ENCODE measurements at places on chromosomes 2 and 18.

- DNase-seq, result no peak
Observed at GRCh38 chr2:134610871-134611270, 107.9 kb downstream of the TMEM163 start.

GRCh38 chr2:234480337-234480736 is 16.5 kb downstream of the ARL4C start:
- no peak for DNase-seq

DNA sequence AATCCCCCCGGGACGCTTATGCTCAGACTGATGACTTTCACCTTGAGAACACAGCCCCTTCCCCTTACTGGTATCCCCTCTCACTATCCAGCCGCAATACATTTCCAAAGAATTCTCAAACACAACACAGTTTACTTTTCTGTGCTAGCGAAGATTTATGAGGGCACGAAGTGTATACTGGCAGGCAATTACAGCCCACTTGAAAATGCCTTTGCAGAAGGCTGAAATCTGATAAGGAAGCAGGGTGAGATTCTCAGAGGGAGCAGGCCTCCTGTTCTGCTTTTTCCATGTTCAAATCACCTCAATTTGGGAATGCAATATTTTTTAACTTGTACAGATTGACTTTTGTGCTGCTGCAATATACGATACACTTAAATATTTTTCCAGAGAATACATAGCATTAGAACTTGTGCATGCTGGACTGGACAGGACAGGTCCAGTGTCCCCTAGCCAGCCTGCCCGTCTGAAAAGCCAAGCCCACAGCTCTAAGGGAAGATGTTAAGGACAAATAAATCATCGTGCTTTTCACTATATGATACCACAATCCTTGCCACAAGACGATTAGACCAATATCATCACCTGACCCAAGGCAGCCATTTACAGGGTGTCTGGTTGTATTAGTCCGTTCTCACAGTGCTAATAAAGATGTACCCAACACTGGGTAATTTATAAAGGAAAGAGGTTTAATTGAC is 262.1 kb downstream of the EPHA4 start:
- no peak for DNase-seq

GRCh38 chr18:7272311-7273049 is 41.6 kb downstream of the LRRC30 start:
- DNase-seq, result peak; percentile 10

- no peak for DNase-seq
Observed at GRCh38 chr2:19575641-19576040, 217.2 kb upstream of the OSR1 start.

GRCh38 chr2:4190548-4190947 is 487.2 kb downstream of the DCDC2C start:
- DNase-seq, result no peak

GRCh38 chr18:44835703-44836102 is 155.0 kb downstream of the SETBP1 start:
- DNase-seq, result no peak

- DNase-seq, result no peak
Observed at GRCh38 chr2:72837171-72837570, 11.3 kb upstream of the EXOC6B start.

- peak; percentile 1 for DNase-seq
Observed at GRCh38 chr2:98269274-98269673, 77.0 kb upstream of the CNGA3 start.

- no peak for DNase-seq
Observed at GRCh38 chr18:72869226-72870185, 1.7 kb upstream of the NETO1 start.

GRCh38 chr2:96174251-96175144 is 29.3 kb upstream of the DUSP2 start:
- peak; percentile 23 for DNase-seq

DNA sequence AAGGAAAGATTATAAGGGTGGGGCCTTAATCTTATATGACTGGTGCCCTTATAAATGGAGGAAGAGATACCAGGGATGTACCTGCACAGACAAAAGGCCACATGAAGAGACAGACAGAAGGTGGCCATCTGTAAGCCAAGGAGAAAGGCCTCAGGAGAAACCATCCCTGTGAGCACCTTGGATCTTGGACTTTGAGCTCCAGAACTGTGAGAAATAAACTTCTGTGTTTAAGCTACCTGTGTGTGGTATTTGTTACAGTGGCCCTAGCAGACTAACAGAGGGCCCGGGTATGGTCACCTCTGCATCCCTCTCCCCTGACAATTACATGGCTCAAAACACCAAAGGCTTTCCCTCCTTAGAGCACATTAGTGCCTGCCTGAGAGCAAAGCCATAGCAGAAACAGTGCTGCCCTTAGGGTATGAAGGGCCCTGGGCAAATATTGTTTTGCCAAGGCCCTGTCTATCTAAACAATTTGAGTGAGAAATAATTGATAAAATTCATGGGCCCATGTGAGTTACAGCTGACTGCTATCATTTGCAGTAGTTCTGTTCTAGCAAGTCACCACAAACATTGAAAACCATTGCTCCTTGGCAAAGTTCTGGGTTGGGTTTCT is 109.3 kb upstream of the MYCN start:
- no peak for DNase-seq

Measured in NCI-H1092 (cell line).